Glomerular endothelial cell (primary cell): ENCODE measurements at places on chromosomes 1 and 21.

GRCh38 chr1:91099746-91100621 is 78.1 kb upstream of the ZNF644 start:
- no peak for DNase-seq

- DNase-seq, result no peak
Measured at GRCh38 chr1:181089676-181090544, 1.4 kb downstream of the IER5 start.

DNA sequence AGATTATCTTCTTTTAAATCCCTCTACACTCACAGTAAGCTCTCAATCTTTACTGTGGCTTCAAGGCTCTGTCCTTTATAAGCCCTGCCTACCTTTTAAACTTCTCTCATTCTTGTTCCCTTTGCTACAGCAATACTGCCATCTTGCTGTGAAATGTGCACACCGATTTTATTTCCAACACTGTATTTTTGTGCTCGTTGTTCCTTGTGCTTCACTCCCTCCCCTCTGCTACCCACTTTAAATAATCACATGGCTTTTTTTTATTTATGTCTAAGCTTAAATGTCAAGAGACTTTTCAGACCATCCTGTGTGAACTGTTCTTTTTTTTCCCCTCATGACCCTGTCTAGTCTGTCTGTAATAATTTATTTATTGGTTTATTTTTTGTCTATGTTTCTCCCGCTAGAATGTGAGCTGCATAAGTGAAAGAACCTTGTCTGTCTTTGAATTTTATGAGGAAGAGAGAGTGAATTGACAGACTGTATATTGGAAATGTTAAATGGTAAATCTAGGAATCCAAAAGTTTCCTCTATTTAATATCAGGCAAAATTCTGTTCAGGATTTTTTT is 45.7 kb downstream of the ABCD3 start:
- DNase-seq, result peak; percentile 7

DNA sequence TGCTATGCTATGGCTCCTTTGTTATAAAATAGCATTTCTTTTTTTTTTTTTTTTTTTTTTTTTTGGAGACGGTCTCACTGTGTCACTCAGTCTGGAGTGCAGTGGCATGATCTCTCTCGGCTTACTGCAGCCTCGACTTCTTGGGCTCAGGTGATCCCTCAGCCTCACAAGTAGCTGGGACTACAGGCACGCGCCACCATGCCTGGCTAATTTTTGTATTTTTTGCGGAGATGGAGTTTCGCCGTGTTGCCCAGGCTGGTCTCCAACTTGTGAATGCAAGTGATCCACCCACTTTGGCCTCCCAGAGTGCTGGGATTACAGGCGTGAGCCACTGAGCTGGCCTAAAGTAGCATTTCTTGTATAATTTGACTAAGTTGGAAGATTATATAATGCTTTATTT is 10.8 kb downstream of the CAMTA1 start:
- no peak for DNase-seq

- DNase-seq, result no peak
Measured at GRCh38 chr1:89429062-89429461, 65.2 kb downstream of the GBP6 start.

- DNase-seq, result no peak
Measured at GRCh38 chr1:161676441-161676840, 13.5 kb downstream of the FCGR2B start.

- no peak for DNase-seq
Measured at GRCh38 chr1:42385283-42385682, 4.7 kb downstream of the RIMKLA start.

- DNase-seq, result peak; percentile 76
Measured at GRCh38 chr1:68384872-68385411, 64.8 kb downstream of the RPE65 start.

GRCh38 chr1:46623743-46624644 is 7.4 kb upstream of the MOB3C start:
- no peak for DNase-seq

GRCh38 chr1:17409391-17409811 is 30.1 kb downstream of the RCC2 start:
- no peak for DNase-seq

GRCh38 chr21:18725653-18726052 is 322.1 kb upstream of the TMPRSS15 start:
- no peak for DNase-seq

GRCh38 chr21:46255166-46255565 is 26.6 kb upstream of the LSS start:
- no peak for DNase-seq

DNA sequence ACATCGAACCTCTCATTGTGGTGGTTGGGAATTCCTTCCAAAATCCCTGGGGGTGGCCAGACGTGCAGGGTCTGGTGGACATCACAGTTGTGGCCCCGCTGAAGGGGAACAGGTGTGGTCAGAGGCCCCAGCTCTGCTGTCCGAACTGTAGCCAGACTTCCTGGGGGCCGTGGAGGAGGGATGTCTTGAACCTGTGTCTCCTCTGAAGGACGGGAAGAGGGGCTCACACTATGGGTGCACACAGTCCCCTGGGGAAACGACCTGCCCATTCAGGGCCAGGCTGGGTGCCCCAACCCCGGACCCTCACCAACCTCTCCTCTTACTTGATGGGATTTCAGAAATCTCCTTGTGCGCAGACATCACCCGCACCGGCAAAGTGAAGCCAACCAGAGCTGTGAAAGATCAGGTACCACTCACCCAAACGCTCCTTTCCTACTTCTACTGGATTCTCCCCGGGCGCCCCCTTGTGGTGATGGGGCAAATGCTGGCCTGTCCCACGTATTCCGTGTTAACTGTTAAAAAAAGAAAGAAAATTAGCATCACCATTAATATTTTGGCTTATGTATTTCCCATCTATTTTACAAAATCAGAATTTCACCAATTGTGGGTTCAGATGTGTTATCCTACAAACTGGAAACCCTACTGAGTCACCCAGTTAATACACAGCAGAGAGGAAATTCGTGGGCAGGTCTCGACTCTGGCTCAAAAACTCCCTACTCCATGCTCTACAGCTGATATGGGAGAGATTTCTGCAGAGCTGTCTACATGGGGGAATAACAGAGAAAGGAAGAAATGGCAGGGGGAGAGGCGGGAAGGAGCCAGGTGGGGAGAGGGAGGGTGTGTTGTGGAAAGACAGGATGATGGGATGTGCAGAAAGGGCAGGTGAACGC is 28.1 kb downstream of the PADI4 start:
- peak; percentile 9 for DNase-seq

- no peak for DNase-seq
Measured at GRCh38 chr21:26389971-26390641, 183.0 kb downstream of the CYYR1 start.

GRCh38 chr21:41366522-41367151 is 4.8 kb downstream of the MX2 start:
- DNase-seq, result no peak

DNA sequence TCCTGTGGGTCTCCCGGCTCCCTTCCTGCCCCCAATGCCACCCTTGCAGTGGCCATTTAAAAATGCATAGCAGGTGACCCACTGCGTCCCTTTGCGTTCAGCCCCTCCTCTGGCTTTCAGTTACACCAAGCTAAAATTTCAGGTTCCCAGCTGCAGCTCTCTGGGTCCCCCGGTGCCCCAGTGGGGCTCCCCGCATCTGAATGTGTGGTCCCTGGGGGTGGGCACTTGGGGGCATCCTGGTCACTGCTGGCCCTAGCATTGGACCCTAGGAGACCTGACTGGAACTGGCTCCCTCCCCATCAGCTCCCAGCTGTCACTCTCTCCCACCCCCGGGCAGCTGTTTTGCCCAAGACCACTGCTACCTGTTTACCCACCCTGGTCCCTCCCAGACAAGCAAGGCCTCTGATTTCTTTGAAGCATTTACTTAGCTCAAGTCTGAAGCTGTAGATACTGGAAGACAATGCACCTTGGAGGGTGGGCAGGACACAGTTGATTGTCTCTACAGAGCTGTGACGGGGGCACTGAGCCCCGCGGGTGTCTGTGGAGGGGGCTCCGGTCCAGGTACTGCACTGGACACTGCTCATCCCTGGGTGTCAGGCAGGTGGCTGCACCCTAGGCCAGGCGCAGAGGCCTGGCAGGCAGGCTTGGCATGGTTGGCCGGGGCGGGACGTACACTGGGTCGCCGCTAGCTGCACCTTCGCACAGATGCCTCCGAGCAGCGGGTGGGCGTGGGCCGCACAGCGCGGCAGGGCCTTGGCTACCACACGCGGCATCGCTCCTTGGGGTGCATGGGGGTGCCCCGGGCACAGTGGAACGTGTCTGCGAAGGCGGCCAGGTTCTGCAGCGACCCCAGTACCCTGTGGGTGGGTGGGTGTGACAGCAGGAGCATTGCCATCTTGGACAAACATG is 3.9 kb downstream of the PRXL2B start:
- no peak for DNase-seq

DNA sequence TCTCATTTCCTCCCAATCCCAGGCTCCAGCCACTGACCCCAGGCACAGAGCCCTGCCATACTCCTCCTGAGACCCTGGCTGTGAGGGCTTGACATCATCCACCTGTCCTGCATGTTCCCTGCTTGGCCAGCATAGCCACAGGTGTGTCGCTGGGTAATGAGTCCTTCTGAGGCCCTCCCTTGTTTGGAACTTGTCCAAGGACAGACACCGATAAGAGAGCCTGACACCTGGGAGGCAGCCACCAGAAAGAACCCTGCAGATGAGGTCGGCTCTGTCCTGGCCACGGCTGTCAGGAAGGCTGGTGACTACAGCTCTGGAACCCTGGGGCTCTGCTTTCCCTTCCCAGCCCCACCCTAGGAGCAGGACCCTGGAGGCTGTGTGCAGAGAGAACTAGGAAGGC is 34.6 kb downstream of the TMEM63A start:
- DNase-seq, result no peak

DNA sequence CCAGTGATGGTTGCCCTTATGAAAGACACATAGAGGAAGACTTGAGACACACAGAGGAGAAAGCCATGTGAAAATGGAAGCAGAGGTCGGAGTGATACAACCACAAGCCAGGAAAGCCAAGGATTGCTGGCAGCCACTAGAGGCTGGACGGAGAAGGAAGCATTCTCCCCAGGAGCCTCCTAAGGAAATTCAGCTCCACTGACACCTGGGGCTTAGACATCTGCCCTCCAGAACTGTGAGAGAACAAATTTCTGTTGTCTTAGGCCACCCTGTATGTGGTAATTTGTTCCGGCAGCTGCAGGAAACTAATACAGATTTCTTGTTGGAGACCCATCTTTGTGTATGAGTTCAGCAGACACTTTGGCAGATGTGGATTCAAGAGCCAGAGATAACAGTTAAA is 126.9 kb upstream of the ATP1A1 start:
- DNase-seq, result no peak

GRCh38 chr1:46117810-46118494 is 14.5 kb downstream of the PIK3R3 start:
- no peak for DNase-seq

DNA sequence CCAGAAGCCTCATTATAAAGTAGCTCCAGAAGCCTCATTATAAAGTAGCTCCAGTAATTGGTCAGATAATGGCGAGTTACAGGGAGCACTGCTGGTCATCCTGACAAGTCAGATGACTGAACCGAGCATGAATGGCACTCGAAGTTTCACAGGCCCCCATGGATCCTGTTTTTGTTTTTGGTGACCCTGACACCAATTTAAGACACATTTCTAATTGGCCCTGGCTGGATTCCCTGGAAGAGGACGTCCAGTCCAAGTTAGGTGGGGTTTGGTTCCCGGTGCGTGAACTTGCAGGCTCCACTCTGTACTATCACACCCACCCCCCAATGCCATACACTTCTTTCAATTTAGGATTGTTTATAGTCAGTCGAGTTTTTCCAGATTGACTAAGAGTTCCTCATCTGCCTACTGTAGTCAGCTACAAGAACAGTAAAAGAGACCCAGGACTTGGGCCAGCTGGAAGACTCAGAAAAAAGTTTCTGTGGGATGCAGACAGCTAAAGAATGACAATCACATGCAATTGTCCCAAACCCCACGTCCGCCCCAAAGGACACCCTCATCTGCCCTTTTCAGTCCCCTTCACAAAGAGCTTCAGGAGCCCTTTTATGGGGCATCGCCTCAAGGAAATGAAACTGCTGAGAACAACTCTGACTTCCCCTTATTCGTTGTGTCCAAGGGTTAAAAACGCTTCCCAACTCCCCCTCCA is 2.7 kb downstream of the DHRS3 start:
- no peak for DNase-seq

DNA sequence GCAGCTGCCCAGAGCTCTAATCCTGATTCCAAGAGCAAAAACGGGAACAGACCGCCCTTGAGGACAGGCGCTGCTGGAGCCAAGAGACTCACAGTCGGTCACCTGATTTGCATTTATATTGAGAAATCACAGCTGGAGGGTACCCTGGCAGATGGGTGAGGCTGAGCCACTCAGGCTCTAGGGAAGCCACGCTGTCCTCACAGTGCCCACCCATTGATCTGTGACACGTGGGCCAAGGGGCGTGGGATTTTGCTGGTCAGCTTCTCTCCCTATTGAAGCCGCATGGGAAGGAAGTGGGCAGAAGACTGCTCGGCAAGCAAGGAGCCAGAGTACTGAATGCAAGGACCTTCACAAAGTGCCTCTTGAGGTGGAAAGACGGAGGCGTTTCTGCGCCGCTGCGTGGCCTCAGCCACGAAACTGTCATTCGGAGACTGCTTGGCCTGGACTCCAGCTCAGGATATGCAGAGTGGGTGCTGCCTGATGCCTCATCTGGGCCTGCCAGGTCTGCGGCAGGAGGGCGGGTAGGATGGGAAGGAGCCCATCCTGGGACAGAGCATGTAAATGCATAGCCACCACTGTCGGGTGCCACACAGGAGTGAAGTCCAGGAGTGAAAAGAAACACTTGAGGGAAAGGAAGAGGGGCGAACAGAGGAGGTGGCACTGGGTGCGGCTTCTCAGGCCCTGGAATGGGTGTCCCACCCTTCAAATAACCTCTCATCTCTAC is 139.8 kb downstream of the PGBD5 start:
- DNase-seq, result no peak

GRCh38 chr1:55317673-55318072 is 102.5 kb upstream of the USP24 start:
- DNase-seq, result no peak

- no peak for DNase-seq
Measured at GRCh38 chr1:219163401-219163954, 10.2 kb upstream of the LYPLAL1 start.

DNA sequence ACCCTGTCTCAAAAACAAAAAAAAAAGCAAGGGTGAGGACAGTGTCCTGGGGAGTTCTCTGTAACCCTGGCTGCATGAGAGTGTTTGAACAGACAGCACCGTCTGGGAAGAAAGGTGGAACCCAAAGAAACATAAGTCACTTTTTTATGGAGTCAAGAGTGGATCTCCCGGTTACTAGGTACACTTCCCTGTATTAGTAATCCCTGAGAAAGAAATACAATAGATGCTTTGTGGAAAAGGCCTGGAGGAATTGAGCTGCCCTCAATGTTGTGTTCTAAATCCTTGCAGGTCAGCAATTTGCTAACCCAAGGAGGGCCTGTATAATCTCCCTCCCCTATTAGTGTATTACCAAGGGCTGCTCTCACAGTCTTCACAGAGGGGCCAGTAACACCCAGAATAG is 16.6 kb downstream of the DEGS1 start:
- DNase-seq, result no peak
